ENCODE measurements at places on chromosomes 6 and 20.

- no peak for DNase-seq
These were observed 437.6 kb upstream of the PLCB4 start for GRCh38 chr20:8631271-8631670.

GRCh38 chr6:44524476-44525227 lies 137.1 kb downstream of the CDC5L start:
- no peak for DNase-seq

- DNase-seq = no peak
These were observed 51.0 kb downstream of the KCNQ5 start for GRCh38 chr6:72672906-72673305.

- DNase-seq = no peak
These were observed 6.2 kb downstream of the NKX2-2 start for GRCh38 chr20:21507400-21508229.

DNA sequence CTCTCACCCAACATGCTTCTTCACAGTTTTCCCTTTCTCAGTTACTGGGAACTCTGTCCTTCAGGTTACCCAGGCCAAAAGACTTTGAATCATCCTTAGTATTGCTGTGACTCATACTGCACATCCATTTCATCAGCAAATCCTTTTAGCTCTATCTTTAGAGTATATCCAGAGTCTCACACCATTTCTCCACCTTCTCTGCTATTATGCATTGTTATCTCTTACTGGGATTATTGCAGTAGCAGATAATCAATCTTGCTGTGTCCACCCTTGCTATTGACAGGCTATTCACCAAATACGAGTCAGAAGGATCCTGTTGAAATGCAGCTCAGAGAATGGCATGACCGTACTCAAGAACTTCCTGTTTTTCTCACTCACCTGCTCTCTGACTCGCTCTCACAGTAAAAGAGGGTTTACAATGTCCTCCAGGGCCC lies 57.3 kb downstream of the BCKDHB start:
- DNase-seq = peak; percentile 6

DNA sequence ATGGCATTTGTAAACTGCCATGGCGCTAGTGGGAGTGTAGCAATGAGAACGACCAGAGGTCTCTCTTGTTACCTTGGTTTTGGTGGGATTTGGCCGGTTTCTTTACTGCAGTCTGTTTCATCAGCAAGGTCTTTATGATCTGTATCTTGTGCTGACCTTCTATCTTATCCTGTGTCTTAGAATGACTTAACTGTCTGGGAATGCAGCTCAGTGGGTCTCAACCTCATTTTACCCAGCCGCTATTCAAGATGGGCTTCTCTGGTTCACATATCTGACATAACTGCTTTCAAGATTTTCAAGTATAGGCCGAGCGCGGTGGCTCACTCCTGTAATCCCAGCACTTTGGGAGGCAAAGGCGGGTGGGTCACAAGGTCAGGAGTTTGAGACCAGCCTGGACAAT lies 1.9 kb upstream of the SFT2D1 start:
- DNase-seq = no peak

DNA sequence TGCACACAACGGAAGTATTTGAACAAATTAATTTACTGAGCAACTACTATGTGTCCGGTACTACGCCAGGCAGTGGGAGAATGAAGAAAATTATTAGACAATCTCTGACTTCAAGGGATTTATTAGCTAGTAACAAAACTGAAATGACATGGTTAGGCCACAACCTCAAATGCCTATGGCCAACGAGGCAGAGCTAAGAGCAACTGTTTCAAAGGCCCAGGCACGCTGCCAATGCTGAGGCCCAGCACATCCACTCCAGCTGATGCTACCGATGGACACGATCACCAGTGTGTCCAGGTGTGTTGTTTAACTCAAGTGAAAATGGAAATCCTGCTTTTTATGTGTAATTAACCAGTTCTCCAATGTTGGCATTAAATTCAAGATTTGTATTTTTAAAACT lies 420.9 kb downstream of the PRKN start:
- DNase-seq = no peak

DNA sequence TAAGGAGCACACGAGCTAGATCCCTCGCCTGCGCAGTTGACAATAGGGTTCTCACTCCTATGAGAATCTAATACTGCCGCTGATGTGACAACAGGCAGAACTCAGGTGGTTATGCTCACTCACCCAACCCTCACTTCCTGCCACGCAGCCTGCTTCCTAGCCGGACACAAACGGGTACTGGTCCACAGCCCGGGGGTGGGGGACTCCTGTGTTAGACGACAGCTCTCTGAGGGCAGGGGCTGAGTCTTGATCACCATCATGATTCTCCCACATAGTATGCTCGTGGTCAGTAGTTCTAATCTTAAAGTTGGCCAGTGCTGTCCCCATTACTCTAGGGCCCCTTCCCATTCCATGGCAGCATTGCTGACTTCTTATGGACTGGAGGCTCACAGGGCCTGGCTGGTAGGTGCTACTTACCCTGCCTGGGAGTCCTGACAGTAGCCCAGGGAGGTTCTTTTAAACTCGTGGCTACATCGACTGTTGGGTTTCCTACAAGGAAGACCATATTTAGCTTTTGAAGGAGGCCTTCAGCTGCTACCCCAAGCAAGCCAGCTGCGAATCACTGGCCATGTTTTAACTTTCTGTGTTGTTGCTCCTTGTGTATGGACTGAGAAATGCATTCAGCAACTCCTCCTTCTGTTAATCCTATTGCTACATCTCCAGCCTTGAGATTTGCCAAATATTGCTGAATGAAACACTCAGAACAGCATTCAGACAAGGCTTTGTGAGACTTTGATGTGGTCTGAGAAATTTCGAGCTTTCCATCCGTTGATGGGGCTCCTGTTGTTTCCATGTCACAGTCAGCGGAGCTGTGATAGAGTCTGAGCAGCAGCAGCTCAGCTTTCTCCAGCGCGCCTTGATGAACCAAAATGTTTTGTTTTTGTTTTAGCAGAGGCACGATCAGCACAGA lies 300.3 kb downstream of the NRN1 start:
- DNase-seq = no peak

DNA sequence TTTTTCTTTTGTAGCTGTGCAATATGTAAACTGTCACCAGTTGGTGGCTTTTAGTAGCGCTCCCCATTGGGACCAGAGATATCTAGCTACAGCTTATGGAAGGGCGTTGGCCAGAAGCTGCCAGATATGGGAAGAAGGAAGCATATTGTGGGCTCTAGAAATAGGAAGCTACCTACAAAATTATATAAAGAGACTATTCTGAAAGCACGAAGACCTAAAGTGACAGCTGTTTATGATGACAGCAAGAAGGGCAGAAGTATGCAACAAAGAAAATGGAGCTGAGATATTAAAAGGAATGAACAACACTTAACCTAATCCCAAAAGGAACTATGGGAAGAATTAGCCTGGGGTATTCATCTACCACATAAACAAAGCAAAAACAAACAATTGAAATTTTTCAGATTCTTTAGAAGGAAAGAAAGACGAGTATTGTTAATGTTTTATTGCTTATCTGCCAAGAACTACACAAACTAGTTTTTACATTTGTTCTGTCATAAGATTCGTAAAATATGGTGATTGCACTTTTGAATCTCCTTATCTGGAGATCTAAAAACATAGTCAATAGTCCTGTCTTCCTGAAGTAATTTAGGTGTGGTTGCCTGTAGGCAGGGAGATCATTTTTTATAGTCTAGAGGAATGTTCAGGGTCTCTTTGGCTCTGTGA lies 81.6 kb downstream of the NCOA7 start:
- no peak for DNase-seq

- DNase-seq = no peak
These were observed 12.1 kb upstream of the TAB2 start for GRCh38 chr6:149305372-149305771.

DNA sequence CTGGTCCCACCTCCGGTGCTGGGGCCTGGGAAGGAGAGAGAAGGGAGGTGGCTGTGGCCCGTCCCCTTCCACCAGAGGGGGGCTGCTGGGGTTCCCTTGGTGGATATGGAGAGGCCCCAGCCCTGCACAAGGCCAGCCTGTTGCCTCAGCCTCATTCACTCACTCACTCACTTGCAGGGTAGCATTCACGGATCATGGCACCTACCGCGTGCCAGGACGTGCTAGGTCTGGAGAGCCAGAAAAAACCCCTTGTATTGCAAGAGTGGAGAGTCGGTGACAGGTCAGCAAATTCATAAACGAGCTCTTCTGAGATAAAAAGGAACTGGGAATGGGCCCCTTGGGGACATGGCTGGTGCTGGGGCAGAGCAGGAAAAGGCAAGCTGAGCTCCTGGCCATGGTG lies 6.4 kb upstream of the ZBTB46 start:
- DNase-seq = no peak

DNA sequence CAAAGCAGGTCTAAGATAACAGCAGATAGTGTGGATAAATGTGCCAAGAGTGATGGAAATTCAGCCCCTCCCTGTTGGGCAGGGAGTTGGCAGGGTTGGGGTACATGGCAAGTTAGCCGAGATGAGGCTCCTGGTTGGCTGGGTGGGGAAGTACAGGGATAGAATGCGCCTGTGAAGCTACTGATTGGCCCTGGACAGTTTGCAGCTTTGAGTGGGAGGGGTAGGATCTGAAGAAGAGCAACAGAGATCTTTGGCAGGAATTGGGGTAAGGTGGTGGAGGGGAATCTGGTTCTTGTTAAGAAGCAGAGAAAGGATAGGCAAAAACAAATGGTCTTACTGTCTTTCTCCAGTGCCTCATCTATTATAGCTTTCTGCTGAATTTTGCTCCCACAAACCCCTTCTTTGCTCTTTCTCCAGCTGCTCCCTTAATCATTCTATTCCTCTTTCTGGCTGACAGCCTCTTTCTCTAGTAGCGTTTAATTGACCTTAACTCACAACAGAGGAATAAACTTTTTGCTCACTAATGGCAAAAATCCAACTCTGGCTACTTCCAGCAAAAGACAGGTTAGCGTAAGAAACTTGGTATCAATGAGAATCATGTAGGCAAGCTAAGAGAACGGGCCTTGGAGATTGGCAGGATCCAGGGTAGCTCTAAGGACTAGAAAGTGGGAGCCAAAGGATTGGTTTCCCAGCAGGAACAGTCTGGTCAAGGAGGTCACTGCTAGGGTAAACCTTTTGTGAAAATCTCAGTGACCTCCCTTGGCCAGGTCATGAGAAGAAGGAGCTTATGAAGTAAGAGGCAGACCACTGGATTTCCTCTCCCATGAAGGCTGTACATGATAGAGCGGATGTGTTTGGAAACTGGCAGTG lies 86.3 kb upstream of the CARMIL1 start:
- no peak for DNase-seq

- DNase-seq = no peak
These were observed 585.3 kb upstream of the BTBD3 start for GRCh38 chr20:11332381-11332780.

DNA sequence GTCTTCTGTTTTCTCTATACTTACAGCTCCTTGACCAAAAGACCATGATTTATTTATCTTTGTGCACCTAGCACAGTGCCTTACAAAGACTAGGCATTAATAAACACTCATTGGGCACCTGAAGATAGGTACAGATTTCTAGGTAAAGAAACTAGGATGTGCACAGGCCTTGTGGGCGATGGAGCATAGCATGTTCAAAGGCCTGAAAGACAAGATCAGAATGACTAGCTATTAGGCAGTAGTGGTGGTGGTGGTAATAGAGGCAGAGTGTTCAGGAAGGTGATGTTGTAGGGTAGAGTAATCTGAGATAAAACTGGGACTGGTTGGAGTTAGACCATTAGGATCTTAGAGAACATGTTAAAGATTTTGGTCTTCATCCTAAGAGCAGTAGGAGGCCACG lies 3.9 kb downstream of the TXLNB start:
- no peak for DNase-seq

DNA sequence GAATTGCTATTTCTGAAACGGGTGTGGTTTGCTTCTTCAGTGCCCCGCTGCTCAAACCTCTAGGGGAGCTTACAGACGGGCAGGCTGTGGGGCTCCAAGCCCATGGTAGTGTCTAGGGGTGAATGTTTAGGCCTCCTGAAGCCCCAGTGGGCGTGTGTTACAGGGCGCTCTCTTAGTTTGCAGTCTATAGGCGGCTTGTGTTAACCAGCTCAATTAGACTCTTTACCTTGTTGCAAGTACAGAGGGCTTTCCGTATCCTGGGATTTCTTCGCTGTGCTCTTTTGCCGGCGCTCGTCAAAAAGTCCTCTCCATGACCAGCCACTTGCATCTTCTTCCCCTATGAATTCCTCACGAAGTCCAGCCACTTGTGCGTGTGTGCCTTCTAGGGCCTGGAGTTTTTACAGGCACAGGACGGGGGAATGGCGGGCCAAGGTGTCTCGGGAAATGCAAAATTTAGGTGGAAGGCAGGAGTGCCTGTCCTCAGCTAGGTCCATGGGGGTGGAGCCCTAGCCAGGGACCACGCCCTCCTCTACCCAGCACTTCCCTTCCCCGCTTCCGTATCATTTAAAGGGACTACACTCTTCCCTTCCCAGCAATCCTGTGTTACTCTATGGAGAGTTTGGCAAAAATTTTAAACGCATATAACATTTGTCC lies 94.5 kb downstream of the HTR1B start:
- peak; percentile 30 for DNase-seq

DNA sequence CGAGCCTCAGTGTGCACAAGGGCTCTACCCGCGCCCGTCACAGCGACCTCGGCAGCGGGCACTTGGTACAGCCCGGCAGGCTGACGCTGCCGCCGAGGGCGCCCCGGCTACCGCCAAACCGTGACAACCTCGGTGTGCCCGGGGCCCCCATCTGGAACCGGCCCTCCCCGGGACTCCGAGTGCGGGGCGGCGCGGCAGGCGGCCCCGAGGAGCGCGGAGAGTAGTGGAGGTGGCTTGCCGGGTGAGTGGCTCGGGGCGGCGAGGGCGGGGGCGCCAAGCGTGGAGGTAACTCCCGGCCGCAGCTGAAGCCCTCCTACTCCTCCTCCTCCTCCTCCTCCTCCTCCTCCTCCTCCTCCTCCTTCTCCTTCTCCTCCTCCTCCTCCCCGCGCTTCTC lies at the start of gene ISM1:
Gene ISM1, plus strand, starts transcription at position 371 of the 394 bp plus-strand sequence. CDS start 503 bp downstream, outside the sequence.
- DNase-seq = no peak

DNA sequence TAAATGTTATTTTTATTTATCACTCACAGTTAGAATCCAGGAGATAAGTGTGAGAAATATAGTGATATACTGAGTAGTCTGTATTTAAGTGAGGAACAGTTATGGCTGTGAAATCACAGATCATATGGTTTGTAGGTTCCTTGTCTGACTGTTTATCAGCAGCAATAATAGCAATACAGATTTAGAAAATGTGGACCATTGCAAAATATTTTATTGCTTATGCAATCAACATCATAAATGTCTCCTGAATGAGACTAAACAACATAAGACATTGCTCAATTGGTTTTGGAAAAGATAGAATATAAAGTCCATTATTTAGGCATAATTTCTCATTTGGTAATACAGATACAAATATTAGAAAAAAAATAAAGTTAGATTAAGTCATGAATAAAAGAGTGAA lies 43.7 kb downstream of the CCDC170 start:
- DNase-seq = no peak

- no peak for DNase-seq
These were observed 151.6 kb downstream of the SASH1 start for GRCh38 chr6:148494226-148494625.

GRCh38 chr20:11849976-11850670 lies 67.6 kb upstream of the BTBD3 start:
- no peak for DNase-seq

- DNase-seq = no peak
These were observed 115.0 kb downstream of the SLC24A3 start for GRCh38 chr20:19327401-19327800.

- no peak for DNase-seq
These were observed 30.6 kb upstream of the LMBRD1 start for GRCh38 chr6:69827276-69827893.

Measured in NT2/D1 (cell line).